ENCODE measurements at places on chromosomes 4 and X. TPM values are rescaled to one million over a fixed set of nuclear protein-coding genes. Genes with fewer than 3 reads are reported as not detected.

DNA sequence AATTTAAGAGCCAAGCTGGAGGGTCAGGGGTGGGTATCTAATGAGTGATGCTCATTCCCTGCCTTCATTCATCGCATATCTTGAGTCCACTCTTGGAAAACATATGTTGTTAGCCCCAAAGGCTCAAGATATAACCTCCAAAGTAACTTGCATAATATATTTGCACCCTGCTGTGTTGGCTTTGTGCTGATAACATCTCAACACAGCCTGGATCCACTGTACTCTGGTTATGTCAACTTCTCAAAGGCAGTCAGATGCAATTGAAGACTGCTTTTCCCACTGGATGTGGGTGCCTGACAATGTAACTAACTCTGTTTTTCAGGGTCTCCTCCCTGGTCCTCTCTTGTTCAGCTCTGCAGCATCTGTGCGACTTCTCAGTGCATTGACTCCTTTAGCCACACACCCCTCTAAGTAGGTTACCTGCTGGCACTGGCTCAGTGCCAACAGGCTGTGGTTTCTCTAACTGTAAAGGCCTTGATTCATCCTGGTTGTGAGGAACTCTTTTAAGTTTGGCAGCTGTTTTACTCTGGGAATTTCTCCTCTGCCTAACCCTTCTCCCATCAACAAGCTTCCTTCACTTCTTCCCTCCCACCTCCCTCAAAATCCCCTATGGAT is 28.1 kb downstream of the SLC16A2 start:
- peak; percentile 5 for DNase-seq

- DNase-seq = no peak
Measured at GRCh38 chr4:22410645-22411247, 105.1 kb downstream of the ADGRA3 start.

- DNase-seq = no peak
Measured at GRCh38 chr4:94931626-94932025, 173.9 kb downstream of the BMPR1B start.

GRCh38 chr4:113962016-113962347 is 17.5 kb downstream of the ARSJ start:
- no peak for DNase-seq

- no peak for DNase-seq
Measured at GRCh38 chrX:87664381-87664780, 146.8 kb downstream of the KLHL4 start.

Gene SOX3
- not detected for total RNA-seq

DNA sequence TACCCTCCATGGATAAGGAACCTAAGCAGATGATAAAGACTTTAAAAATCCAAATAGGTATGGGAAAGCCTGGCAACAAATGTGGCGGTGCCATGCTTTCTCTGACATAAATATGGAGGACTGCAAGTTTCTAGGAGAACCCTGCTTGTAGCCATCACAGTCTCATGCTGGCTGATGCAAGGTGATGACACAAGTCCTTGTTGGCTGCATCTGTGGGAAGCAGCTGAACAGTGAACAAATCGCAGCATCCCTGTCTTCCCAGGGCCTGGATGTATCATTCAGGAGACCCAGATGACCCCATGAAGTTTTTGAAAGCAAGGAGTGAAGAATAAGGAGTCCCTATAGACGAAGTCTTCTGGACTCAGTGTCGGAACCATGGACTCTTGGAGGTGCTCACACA is 234.4 kb upstream of the HS3ST1 start:
- DNase-seq = no peak

- DNase-seq = no peak
Measured at GRCh38 chr4:184636897-184637296, 12.3 kb downstream of the CASP3 start.

Gene TMEM31
- not detected for total RNA-seq

GRCh38 chr4:112321776-112322684 is 24.9 kb downstream of the ALPK1 start:
- DNase-seq = peak; percentile 28

Gene HTRA3
- 2.5 TPM for total RNA-seq

Gene VBP1
- 33.6 TPM for total RNA-seq

Gene LGI2
- 0.53 TPM for total RNA-seq

Gene ETFDH
- 74.1 TPM for total RNA-seq

Gene BEND4
- total RNA-seq = 0.22 TPM

Gene EPHA5
- total RNA-seq = 0.17 TPM

Gene SULT1E1
- total RNA-seq = not detected

Gene SCD5
- total RNA-seq = 3.2 TPM

DNA sequence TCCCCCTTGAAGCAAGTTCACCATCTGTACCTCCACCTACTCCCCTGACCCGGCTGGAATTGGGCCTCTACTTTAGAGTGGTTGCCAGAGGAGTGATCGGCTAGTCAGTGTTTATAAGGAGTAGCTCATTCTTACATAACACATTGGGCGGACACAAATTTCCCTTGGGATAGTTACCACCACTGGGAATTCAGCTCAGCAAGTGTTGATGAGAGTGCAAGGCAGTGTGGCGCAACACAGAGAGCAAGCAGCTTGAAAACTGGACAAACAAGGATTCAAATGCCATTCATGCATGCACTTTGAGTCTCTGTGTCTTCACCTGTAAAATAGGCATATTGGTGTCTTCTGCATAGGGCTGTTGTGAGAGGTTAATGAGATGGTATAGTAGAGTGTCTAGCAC is 92.7 kb downstream of the STK32B start:
- no peak for DNase-seq

Gene TMSB15C
- 1.1 TPM for total RNA-seq

DNA sequence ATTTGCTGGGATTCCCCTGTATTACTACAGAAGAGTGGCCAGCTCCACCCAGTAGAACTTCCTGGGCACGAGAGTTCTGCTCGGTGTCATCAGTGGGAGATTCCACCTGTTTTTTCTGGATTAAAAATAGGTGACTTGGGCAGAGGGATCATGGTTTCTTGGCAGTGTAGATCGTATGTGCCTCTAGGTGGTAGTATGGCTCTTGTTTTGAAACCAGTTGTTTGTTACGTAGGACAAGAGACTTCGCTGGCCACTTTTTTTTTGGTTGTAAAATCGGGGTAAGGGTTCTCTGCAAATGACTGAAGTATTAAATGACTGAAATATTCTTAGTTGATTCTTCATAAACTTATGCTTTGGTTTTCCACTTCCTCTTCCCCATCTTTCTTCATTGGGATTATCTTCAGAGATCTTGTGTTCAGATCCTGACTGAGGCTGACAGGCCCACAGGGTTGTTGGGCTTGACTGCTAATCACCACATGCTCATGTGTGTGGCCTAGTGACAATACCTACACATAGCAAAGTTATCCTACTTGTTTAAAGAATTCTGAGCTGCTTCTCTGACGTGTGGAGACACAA is 43.8 kb upstream of the WDR1 start:
- DNase-seq = no peak

- no peak for DNase-seq
Measured at GRCh38 chrX:10938365-10938923, 172.7 kb upstream of the HCCS start.

Gene RIBC1
- 0.85 TPM for total RNA-seq

GRCh38 chr4:5809216-5809776 is 83.6 kb downstream of the CRMP1 start:
- DNase-seq = no peak

DNA sequence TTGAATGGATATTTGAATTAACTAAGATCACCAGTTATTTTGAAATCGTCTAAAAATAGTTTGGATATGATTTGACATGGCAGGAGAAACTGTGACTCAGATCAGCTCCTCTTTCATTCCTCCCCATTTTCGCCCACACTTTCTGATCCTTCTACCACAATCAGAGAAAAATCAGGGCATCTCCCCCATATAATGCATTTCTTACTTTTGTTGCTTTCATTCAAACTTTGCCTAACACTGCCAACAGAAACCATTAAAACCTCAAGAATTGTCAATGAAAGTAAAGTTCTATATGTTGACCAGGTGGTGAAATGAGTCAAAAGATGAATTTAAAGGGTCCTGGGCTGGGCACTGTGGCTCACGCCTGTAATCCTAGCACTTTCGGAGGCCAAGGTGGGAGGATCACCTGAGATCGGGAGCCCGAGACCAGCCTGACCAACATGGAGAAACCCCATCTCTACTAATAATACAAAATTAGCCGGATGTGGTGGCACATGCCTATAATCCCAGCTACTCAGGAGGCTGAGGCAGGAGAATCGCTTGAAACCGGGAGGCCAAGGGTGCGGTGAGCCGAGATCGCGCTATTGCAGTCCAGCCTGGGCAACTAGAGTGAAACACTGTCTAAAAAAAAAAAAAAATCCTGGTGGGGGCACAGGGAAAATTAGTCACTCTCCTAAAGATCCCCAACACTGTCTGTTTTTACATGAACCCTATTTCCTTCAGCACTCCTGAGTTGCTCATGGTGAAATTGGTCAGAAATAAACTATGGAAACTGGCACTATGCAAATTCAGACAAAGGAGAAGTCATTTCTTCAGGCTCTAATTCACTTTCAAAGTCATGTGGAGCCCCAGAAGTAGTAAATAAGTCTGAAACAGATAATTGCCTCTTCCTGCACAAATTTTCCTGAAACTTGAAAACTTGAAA is 122.8 kb upstream of the NOCT start:
- DNase-seq = no peak

DNA sequence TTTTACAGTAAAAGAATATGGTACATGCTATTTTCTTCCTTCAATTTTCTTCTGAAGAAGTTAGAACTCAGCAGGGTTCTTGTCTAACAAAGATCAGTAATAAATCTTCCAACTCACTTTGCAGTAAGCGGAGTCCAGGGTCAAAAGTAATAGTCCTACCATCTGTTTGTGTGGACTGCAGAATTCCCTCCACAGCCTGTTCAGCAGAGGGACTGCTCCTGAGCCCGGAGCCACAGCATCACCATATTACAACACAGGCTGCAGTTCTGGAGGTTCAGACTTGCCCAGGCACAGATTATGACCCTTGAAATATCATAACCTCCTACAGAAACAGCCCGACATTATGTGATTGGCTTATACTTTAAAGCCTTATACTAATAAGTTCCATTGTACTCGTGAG is 10.3 kb downstream of the FHDC1 start:
- DNase-seq = no peak

- no peak for DNase-seq
Measured at GRCh38 chrX:69807400-69807799, 191.5 kb downstream of the EDA start.

Gene OTOP1
- not detected for total RNA-seq

- no peak for DNase-seq
Measured at GRCh38 chrX:26918631-26919030, 544.5 kb downstream of the PPP4R3C start.

Gene PTPN13
- total RNA-seq = 4.8 TPM

Gene MAGEA2B
- not detected for total RNA-seq

Gene CPE
- total RNA-seq = 43.8 TPM

Gene ADH1B
- 156 TPM for total RNA-seq

DNA sequence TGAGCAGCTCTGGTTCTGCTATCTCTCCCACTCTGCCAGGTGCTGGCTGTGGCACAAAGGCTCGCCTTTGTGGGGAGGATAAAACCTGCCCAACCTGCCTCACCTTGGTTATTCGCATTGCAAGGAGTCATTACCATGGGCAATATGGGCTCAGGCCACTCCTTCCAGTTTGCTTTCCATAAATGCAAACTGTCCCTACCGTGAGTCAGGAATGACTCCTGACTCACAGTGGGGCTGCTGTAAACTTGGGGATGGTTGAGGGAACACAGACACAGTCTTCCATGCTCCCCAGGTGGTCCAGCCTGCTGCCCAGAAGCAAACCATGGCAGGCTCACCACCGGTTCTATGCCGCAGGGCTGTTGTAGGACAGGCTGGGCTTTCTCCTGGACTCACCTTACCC is 36.1 kb downstream of the COQ2 start:
- peak; percentile 64 for DNase-seq

DNA sequence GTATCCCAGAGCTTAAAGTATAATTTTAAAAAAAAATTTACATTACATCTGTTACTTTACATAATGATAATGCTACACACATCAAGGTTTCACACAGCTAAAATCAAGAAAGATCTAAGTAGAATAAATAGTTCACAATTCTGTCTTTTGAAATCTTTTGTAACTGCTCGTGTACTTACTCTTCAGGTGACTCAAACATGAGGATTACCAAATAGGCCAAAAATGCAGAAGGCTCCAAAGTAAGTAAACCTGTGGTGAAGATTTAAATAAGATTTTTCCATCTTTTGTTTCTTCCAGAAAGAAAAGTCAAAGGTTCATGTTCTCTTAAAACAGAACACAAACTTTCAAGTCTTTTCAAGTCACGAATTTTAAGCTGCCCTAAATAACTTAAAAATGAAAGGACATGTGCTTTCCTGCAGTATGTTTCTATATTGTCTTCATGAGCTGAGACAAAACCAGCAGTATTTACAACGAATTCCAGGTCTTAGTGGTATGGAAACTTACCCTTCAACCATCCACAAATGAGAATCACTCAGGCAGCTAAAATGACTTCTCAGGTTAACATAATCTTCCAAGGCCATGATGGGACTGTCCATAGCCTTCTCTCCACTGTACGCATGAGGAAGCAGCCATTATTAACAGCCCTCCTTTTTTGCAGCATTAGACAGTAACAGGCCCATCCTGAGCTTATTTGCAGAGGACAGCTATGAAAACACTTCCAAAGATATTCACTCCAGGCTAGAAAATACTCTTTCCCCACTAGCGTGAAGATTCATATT is 172.8 kb upstream of the EDNRA start:
- DNase-seq = no peak

Gene CSAG1
- total RNA-seq = not detected

Gene NSDHL
- total RNA-seq = 17.3 TPM

Gene NSD2
- total RNA-seq = 115 TPM

DNA sequence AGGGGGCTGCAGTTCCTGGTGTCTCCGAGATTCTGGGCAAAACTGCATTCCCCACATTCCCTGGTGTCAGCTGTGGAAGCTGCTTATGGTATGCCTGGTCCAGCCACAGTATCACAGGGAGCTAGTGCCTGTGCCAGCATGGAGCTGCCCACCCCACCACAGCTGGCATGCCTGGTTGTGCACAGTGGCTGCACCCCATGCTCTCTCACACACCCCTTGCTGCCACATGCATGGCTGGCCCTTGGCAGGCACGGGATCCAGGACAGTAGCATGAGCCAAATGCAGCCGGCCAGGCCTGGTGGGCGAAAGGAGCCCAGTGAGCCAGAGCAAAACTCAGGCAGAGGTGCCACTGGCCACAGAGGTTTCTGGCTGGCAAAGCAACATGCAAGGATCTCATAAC is 418.0 kb upstream of the SPOCK3 start:
- DNase-seq = no peak
